ENCODE measurements at places on chromosomes 7 and 10.

GRCh38 chr10:48289501-48290238, 15.2 kb upstream of the FRMPD2 start:
- H3K4me1 ChIP-seq = no peaks in the 10 kb centered on the region
- DNase-seq = peak; percentile 60
- H3K27me3 ChIP-seq = no peaks in the 10 kb centered on the region
- H3K36me3 ChIP-seq = no peaks in the 10 kb centered on the region
- H3K27ac ChIP-seq = no peak overlapping the region

DNA sequence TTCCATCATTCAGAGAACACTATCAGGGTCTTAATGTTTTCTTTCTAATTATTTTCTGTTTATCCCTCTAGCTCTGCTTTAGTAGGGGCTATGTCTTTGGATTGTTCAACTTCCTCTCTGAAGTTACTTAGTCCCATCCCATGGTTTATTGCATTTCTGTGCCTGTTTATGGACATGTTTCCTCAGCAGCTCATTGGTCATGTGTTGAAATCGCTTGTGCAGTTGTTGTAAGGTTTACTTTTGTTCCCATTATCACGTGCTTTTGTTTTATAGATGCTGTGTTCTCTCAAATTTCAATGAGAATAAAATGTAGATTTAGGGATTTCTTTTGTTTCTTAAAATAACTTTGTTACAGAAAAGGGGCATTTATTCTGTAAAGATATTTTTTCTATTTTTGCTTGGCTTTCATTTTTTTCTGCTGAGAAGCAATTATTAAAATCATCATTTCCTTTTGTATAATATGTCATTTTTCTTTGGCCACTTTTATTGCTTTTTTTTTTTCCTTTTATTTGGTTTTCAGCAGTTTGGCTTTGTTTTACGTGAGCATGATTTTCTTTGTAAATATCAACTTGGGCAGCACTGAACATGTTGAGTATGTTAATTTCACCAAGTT, 110.9 kb downstream of the CCDC7 start:
- H3K36me3 ChIP-seq = no peaks in the 10 kb centered on the region
- no peak for DNase-seq
- no peaks in the 10 kb centered on the region for H3K27me3 ChIP-seq
- H3K27ac ChIP-seq = no peak overlapping the region
- H3K4me1 ChIP-seq = no peaks in the 10 kb centered on the region
- H3K4me3 ChIP-seq = no peak overlapping the region

- no peaks in the 10 kb centered on the region for H3K36me3 ChIP-seq
- H3K27me3 ChIP-seq = no peaks in the 10 kb centered on the region
- H3K4me1 ChIP-seq = no peaks in the 10 kb centered on the region
- no peak overlapping the region for H3K27ac ChIP-seq
- no peak for DNase-seq
- H3K4me3 ChIP-seq = no peak overlapping the region
Observed at GRCh38 chr7:104894726-104895521, 119.1 kb upstream of the KMT2E start.

- H3K4me1 ChIP-seq = no peaks in the 10 kb centered on the region
- H3K36me3 ChIP-seq = no peaks in the 10 kb centered on the region
- no peak for DNase-seq
Observed at GRCh38 chr10:89153971-89154370, 53.1 kb downstream of the CH25H start.

DNA sequence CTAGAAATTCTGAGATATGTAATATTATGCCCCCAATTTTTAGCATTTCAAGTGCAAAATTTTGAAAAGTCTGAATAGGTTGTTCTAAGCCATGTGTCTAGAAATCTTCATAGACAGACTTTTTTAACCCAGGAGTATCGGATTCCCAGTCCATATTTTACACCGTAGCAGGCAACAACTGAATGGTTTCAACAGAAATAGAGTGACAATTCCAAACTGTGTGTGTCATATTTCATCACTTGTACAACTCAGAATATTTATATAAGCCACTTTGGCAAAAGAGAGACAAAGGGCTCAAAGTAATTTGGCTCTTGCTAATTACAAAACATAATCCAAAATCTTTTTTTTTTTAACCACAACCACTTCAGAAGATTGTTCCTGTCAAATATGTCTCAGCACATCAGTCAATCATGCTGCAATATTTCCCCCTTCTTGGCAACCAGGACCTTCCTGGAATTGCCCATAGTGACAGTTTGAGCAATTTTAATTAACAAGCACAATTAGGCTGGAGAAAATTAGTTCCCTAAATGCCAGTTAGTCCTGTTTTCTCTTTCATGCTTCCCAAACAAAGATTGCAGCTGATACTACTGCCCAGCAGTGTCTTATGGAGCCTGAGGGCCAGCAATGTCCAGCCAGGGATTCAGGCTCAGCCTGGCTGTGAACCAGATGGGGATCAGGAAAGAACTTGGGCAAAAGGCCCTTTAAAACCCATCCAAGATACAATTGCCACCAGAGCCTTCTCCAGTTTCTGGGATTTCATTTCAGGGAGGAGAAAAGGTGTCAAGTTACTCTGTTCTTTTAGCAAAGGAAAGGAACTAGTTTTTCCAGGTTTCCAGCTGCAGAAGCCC, 533.3 kb upstream of the GHITM start:
- DNase-seq = no peak
- H3K27me3 ChIP-seq = no peaks in the 10 kb centered on the region
- H3K4me1 ChIP-seq = no peaks in the 10 kb centered on the region
- no peaks in the 10 kb centered on the region for H3K36me3 ChIP-seq
- H3K27ac ChIP-seq = no peak overlapping the region

DNA sequence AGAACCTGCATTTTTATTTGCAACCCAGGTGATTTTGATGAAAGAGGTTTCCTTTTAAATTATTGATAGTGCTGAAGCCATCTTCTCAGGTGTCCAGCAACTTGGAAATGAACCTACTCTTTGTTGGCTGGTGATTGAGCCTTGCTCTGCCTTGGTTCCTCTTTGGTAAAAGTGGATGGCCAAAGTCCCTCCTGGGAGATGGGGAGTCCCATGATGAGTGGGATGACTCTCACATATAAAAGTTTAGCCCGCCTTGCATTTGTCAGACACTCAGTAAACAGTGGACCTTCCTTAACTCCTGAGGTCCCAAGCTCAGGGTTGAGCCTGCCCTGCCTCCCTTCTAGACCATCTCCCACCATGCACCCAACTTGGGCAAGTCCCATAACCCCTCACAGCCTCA, 28.9 kb upstream of the KAT6B start:
- no peaks in the 10 kb centered on the region for H3K27me3 ChIP-seq
- no peak overlapping the region for H3K27ac ChIP-seq

- H3K4me3 ChIP-seq = no peak overlapping the region
- DNase-seq = peak; percentile 92
- H3K27me3 ChIP-seq = no peaks in the 10 kb centered on the region
- H3K4me1 ChIP-seq = peaks cover 8% of the 10 kb centered on the region
- H3K27ac ChIP-seq = peak overlapping the region; percentile 13
Observed at GRCh38 chr7:129665013-129665401, 53.5 kb downstream of the NRF1 start.

DNA sequence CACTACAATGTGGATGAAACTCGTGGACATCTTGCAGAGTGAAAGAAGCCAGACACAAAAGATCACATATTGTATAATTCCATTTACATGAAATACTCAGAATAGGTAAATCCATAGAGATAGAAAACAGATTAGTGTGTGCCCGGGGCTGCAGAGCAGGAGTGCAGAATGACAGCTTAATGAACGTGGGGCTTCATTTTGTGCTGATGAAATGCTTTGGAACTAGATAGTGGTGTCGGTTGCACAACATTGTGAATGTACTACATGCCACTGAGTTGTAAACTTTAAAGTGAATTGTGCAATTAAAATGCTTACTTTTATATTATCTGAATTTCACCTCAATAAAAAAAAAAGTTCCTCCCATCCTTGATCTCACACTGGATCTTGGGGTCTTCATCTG, 31.8 kb upstream of the CARD11 start:
- no peak for DNase-seq
- no peak overlapping the region for H3K4me3 ChIP-seq
- H3K4me1 ChIP-seq = no peaks in the 10 kb centered on the region

DNA sequence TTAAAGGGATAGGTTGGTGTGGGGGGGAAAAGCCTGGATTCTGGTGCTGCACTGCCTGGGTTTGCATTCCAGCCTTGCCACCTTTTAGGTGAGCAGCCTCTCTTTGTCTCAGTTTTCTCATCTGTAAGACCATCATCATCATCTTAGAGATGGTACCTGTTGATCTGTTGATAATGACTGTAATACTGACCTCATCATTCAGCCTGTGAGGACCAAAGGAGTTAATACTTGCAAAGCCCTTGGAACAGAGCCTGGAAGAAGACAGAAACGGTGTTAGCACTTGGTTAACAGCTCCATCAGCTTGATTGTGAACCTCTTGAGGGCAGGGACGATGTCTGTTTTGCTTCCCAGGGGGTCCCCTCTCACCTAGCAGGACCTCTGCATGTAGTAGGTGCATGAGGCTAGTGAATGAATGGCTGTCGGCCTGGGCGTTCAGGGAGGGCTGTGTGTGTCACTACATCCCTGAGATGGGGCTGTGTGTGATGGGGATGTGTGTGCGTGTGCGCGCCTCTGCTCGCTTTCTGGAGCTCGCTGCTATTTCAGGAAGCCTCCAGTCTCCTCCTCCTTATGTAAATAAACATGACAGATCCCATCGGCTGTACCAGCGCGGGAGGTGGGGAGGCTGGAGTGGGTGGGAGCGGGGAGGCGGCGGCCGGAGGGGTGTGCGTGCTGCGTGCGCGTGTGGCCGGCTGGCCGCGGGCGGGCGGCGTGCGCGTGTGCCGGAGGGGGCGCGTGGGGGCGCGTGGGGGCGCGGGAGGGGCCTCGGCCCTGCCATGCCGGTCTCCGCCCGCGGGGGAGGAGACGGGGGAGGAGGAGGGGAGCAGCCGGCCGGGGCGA, 61.2 kb downstream of the NEURL1 start:
- DNase-seq = no peak
- H3K27me3 ChIP-seq = peaks cover 14% of the 10 kb centered on the region
- H3K36me3 ChIP-seq = no peaks in the 10 kb centered on the region
- no peaks in the 10 kb centered on the region for H3K4me1 ChIP-seq
- no peak overlapping the region for H3K27ac ChIP-seq
- H3K4me3 ChIP-seq = peak overlapping the region; percentile 2

DNA sequence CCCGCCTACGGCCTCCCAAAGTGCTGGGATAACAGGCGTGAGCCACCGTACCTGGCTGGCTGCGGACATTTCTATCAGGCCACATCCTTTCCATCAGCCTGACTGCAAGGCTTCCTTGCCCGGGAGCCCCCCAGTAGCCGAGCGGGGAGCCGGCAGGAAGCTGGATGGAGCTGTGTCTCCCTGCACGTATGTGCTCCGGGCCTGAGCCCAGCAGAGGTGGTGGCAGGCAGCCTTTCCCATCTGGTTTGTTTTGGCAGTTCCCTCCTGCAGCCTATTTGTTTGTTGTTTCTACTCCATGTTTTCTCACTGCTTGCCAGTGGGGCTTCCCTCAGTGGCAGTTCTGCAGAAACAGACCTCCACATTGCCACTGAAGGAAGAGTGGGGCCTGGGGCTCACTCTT, 5.4 kb downstream of the POP7 start:
- no peaks in the 10 kb centered on the region for H3K36me3 ChIP-seq
- H3K27me3 ChIP-seq = no peaks in the 10 kb centered on the region
- peaks cover 8% of the 10 kb centered on the region for H3K4me1 ChIP-seq
- H3K27ac ChIP-seq = no peak overlapping the region
- DNase-seq = no peak

DNA sequence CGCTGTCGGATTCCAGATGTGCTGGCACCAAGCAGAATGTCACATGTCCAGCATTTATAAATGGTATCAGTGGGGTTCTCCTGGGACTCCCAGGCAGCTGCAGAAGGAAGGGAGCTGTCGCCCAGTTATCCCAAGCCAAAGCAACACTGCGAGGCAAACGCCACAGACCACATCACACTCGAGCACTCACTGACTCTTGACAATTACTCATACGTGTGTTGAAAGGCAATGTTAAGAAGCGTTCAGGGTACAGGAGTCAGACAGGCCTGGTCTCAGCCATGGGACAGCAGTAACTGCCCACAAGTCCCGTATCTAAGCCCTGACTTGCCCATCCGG, 113.4 kb downstream of the DIP2C start:
- no peak overlapping the region for H3K4me3 ChIP-seq
- no peak overlapping the region for H3K27ac ChIP-seq
- H3K27me3 ChIP-seq = no peaks in the 10 kb centered on the region
- no peaks in the 10 kb centered on the region for H3K4me1 ChIP-seq

GRCh38 chr10:48439031-48439430, 132.6 kb downstream of the MAPK8 start:
- no peak for DNase-seq
- no peak overlapping the region for H3K4me3 ChIP-seq
- no peak overlapping the region for H3K27ac ChIP-seq
- H3K36me3 ChIP-seq = no peaks in the 10 kb centered on the region
- H3K4me1 ChIP-seq = no peaks in the 10 kb centered on the region

- H3K27me3 ChIP-seq = peaks cover 3% of the 10 kb centered on the region
- peak within 1 kb of the TSS; percentile 30 for H3K4me3 ChIP-seq
- DNase-seq = no peak
- H3K36me3 ChIP-seq = no peaks in the 10 kb centered on the region
- no peak within 1 kb of the TSS for H3K27ac ChIP-seq
Observed at GRCh38 chr7:137343281-137343841, at the start of gene PTN. Gene PTN (minus strand): TSS chr7:137343733. CDS start chr7:137254973, 88,760 bp downstream.

- peak overlapping the region; percentile 48 for H3K27ac ChIP-seq
- no peaks in the 10 kb centered on the region for H3K36me3 ChIP-seq
- no peak overlapping the region for H3K4me3 ChIP-seq
- no peak for DNase-seq
- H3K27me3 ChIP-seq = no peaks in the 10 kb centered on the region
- H3K4me1 ChIP-seq = peaks cover 45% of the 10 kb centered on the region
Observed at GRCh38 chr7:98348726-98349474, 52.0 kb downstream of the BAIAP2L1 start.

GRCh38 chr10:49168831-49169500, 19.2 kb downstream of the TMEM273 start:
- H3K27me3 ChIP-seq = no peaks in the 10 kb centered on the region
- no peak overlapping the region for H3K4me3 ChIP-seq
- H3K4me1 ChIP-seq = no peaks in the 10 kb centered on the region

- H3K36me3 ChIP-seq = no peaks in the 10 kb centered on the region
- no peaks in the 10 kb centered on the region for H3K4me1 ChIP-seq
- H3K27ac ChIP-seq = no peak overlapping the region
- H3K4me3 ChIP-seq = no peak overlapping the region
Observed at GRCh38 chr10:6916601-6917000, 336.5 kb upstream of the PRKCQ start.

DNA sequence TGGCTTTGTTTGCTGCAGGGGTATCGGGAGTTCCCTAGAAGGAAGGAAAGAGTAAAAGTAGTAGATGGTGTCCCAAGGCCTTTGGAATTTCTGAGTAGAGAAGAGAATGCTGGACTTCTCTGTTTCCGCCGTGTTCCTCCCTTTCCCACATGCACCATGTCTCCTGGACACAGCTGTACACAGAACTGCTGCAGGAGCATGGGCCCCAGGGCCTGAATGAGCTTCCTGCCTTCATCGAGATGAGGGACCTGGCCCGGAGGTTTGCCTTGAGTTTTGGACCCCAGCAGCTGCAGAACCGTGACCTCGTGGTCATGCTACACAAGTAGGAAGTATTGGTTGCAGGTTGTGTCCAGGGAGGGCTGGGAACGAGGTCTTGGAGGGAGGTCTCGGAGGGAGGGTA, 15.3 kb upstream of the PVRIG start:
- no peak overlapping the region for H3K4me3 ChIP-seq
- no peak overlapping the region for H3K27ac ChIP-seq
- DNase-seq = no peak
- peaks cover 10% of the 10 kb centered on the region for H3K27me3 ChIP-seq

GRCh38 chr10:80498833-80499741, 38.6 kb upstream of the SH2D4B start:
- peaks cover 26% of the 10 kb centered on the region for H3K4me1 ChIP-seq

GRCh38 chr10:62063795-62064472, 162.4 kb downstream of the ARID5B start:
- no peak for DNase-seq
- no peak overlapping the region for H3K4me3 ChIP-seq
- no peaks in the 10 kb centered on the region for H3K27me3 ChIP-seq
- peaks cover 10% of the 10 kb centered on the region for H3K36me3 ChIP-seq
- no peak overlapping the region for H3K27ac ChIP-seq
